ENCODE measurements at places on chromosomes 5 and 9.

DNA sequence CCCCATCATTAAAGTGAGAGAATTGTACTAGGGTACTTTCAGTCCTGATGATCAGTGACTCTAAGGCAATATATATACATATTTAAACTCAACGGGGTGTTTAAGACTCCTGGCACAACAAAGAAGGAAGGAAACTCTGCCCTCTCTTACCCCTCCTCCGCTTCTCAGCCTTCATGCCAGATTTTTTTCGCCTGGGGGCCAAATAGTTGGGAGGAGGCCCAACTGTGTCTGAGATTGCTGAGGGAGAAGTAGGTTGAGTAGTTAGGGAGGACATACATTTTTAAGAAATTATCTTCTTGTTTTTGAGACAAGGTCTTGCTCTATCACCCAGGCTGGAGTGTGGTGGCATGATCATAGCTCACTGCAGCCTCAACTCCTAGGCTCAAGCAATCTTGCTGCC, 127.7 kb upstream of the SHB start:
- no peak for DNase-seq

GRCh38 chr5:7754997-7755596, 95.8 kb downstream of the CFAP90 start:
- DNase-seq: peak; percentile 66

GRCh38 chr5:78362220-78362619, 1.8 kb downstream of the SCAMP1 start:
- DNase-seq: peak; percentile 3

DNA sequence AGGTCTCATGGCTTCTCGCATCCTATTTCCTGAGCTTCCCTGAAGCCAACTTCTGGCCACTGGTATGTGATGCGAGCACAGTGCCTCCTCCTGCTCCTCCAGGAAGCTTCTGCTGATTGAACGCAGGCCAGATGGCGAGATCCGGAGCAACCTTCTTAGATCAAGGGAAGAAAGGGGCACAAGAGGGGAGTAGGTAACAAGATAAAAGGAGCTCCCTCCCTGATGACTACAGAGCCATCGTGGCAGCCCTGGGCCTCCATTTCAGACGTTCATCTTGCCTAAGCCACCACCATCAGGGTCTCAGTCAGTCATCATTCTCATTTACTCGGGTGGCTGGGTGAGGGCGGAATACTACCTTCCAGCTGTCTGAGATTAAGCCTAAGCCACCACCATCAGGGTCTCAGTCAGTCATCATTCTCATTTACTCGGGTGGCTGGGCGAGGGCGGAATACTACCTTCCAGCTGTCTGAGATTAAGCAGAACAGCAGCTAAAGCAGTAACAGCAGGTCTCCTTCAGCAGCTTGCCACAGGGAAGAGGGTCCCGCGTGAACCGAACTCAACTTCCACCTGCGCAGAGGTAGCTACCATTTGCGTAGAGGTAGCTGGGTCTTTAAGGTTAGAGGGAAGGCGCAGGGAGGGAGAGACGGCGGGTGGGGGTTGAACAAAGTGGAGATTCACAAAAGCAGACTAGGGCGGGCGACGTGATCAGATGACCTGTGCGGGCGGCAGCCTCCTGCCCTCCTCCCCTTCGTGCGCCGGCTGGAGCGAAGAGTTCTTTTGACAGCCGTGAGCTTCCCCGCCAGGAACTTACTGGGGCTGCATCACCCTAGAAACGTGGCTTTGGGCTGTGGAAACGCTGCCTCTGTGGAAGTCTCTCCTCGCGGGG, 27.9 kb upstream of the MGAT1 start:
- peak; percentile 6 for DNase-seq

DNA sequence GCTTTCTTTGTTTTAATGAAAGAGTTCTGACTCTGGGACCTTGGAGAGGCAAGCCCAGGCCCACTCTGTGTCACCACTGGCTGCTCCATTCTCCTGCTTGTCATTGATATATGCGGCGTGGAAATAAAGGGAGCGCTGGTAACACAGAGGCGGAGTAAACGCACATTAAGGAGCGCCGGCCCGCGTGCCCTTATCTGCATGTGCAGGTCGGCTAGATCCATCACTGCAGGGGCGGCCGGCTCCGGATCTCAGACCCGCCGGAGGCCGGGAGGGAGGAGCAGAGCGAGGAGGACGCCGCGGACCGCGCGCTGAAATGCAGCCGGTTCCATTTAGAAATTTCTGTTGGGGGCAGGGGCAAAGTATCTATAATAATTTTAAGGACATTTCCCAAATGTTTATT, 70.8 kb downstream of the MRPL36 start:
- DNase-seq: no peak

DNA sequence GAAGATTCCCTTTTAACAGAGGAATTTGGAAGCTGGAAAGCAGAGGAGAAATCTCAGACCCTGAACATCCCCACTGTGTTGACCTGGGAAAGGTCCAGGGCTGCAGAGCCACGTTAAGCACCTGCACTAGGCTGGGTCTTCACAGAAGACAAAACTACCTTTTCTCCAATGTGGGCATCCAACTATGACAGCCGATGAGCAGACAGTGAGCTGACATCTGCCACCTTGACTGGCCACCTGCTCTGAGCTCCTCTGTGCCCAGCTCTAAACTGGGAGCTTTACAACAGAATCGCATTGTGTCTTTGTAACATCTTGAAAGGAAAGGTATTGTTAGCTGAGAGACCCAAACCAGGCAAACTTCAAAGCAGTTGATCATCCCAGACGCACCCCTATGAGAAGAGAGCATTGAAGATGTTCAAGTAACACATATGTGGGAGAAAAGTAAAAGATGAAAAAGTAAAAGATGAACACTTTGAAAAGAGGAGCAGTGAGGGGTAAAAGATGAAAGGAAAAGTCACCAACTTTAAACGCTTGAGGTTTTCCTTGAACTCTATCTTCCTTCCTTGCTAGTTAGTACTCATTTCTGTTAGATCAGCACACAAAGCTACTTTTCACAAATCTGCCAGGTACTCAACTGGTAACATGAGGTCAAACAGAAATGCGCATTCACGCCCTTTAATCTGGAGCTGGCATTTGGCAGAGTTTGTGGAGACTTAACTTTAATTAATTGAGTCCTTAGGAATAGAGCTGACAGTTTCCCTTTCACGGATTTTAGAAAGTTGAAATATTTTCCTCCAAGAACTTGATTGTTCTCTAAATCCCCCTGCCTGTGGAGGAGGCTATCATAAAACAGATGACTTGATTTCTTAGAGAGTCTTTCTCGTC, 53.2 kb upstream of the CTXN3 start:
- DNase-seq: no peak

GRCh38 chr5:116529615-116530014, 45.0 kb downstream of the SEMA6A start:
- no peak for DNase-seq

DNA sequence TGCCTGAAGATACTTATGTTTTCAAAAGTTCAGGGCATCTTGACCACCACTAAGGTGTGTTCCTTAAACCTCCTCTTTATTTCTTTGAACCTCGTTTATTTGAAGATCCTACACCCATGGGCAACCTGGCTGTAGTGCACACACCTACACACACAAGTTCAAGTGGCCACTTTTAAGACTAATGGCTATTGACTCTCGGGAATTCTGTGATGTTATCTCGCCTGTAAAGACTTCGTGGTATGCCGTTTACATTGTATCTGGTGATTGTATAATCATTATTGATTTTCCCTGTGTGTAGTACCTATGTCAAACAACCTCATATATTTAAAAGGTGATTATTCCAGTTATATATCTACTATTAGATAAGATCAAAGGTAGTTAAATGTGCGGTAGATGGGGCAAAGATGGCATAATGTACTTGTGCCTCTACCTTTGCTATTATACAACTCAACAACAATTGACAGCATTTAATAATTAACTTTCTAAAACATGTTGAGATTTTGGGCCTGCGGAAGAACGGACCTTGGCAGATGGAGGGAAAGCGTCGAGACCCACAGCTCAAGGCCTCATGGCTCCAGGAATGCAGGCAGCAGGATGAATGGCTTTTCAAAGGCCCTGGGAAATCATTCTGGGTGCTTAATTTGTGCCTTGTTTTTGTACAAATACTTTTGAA, 51.4 kb upstream of the IRX2 start:
- DNase-seq: no peak

DNA sequence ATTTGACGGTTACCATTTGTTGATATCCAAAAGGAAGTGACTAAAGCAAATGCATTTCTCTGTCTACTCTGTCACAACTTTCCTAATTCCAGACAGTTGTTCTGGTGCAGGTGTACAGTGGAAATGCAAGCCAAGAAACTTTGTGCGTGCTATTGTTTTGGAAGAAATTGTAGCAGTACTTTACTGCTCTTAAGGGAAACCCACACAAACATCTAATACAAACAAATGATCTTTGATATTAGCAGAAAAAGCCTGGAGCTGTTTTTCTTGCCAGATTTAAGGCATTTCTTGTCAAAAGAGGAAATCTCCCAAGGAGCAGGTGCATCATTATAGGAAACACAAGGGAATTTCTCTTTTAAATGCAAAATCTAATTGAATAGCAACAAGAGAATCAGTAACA, 2.0 kb downstream of the SNCAIP start:
- DNase-seq: no peak

DNA sequence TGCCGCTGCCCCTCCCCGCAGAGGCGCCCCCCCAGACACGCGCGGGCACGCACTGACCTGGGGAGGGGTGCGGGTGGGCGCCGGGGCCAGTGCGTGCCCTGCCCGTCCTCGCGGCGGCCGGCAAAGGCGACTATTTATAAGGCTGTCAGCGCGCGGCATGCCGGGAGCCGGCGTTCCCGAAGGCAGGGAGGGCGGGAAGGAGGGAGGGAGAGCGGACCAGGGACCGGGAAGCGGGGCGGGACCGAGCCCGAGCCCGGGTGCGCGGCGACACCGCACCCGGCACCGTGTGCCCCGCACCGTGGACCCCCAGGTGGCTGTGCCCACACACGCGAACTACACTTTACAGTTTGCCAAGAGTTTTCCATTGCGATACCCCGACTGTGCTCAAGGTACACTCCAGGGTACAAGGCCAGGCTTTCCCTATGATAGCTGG, at the start of gene AK1:
Gene AK1 (minus strand): TSS at position 110 of the 433 bp plus-strand sequence. CDS start 3,058 bp downstream, outside the sequence.
- peak; percentile 66 for DNase-seq

Measured in NCI-H510A treated with DMSO at 0.1 percent for 48 hours (cell line).